ENCODE measurements at places on chromosomes 7 and 10.

DNA sequence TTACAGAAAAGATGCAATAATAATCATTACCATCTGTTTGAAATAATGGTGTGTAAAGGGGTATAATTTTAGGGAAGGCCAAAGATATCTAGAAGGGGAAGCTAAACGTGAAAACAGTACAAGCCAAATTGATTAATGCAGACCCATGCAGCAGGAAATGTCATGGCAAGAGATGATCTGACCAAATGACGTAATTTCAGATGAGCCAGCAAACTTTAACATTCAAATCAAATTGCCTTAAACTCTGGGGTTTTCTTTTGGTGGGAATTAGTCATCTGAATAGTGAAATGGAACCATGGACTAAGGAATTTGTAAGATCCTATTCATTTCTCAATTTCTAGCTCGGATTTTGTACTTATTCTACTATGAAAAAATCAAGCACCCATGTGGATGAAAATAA is 21.4 kb upstream of the SCIN start:
- no peak for DNase-seq

DNA sequence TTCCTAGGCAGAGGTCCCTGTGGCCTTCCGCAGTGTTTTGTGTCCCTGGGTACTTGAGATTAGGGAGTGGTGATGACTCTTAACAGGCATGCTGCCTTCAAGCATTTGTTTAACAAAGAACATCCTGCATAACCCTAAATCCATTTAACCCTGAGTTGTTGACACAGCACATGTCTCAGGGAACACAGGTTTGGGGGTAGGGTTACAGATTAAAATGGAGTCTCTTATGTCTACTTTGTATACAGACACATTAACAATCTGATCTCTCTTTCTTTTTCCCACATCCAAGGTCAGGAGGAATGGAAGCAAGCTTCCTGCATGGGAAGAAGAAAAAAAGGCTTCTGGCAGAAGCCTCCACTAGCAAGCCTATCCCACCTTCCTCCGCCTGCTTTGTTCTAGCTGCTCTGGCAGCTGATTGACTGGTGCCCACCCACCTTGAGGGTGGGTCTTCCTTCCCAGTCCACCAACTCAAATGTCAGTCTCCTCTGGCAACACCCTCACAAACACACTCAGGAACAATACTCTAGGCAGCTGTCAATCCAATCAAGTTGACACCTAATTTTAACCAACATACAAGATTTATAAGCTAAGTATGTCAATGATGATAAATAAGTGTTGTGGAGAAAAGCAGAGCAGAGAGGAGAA is 176.5 kb upstream of the CCZ1B start:
- DNase-seq = no peak

- no peak for DNase-seq
Observed at GRCh38 chr7:45457591-45457990, 116.6 kb upstream of the ADCY1 start.

GRCh38 chr7:78734626-78735025 is 718.8 kb downstream of the MAGI2 start:
- DNase-seq = no peak

GRCh38 chr7:82044497-82045080 is 274.7 kb upstream of the HGF start:
- DNase-seq = no peak

- no peak for DNase-seq
Observed at GRCh38 chr10:77970869-77971803, 44.6 kb upstream of the DLG5 start.

DNA sequence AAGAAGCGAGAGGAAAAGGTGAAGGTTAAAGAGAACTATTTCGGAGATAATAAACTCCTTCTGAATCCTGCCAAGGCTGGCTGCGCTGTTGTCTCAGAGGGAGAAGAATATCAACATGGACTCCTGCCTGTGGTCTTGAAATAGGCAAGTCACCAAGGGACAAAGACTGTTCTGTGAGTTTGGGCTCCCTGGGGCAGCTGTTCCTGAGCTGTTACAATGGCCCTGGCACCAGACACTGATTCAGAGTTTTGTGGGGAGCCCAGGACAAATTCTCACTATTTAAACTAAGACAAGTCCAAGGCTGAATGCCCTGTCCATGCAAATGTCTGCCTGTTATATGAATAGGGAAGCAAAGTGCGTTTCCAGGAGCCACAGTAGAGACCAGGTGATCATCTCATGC is 81.4 kb downstream of the PRPF18 start:
- no peak for DNase-seq

- DNase-seq = no peak
Observed at GRCh38 chr10:113055458-113055857, 105.4 kb downstream of the TCF7L2 start.

DNA sequence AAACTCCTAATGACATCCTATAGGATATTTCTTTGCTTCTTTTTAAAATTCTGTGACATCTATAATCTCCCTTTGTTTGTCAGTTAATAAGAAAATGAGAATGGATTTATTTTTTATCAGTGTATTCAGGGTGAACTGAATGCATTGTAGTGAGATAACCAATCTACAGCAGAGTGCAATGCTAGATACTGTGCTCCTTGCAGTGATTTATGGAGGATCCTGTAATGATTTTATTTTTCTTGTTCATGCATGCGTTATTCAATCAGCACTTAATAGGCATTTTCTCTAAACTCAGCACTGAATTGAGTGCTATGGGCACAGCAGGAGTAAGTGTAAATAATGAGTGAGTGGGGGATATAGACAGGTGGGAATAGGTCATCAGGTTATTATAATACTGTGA is 253.9 kb downstream of the CDK14 start:
- DNase-seq = no peak

DNA sequence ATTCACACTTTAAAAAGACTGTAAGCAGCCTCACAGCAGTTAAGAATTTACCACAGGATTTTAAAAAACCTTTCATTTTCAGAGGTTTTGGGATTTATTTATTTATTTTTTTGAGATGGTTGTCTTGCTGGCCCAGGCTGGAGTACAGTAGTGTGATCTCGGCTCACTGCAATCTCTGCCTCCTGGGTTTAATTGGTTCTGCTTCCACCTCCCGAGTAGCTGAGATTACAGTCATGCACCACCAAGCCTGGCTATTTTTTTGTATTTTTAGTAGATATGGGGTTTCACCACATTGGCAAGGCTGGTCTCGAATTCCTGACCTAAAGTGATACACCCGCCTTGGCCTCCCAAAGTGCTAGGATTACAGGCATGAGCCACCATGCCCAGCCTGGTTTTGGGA is 19.1 kb downstream of the MINDY4 start:
- no peak for DNase-seq

- DNase-seq = no peak
Observed at GRCh38 chr7:107441581-107442422, 28.1 kb upstream of the GPR22 start.

GRCh38 chr10:79285315-79286197 is 61.7 kb upstream of the PPIF start:
- DNase-seq = no peak

- DNase-seq = no peak
Observed at GRCh38 chr10:17665747-17666146, 21.8 kb downstream of the STAM start.

GRCh38 chr7:14836571-14837189 is 65.9 kb downstream of the DGKB start:
- no peak for DNase-seq

GRCh38 chr10:66990143-66990830 is 64.5 kb downstream of the LRRTM3 start:
- DNase-seq = no peak

- no peak for DNase-seq
Observed at GRCh38 chr7:94059746-94060145, 55.6 kb upstream of the BET1 start.

GRCh38 chr10:75233444-75234016 is 2.2 kb downstream of the COMTD1 start:
- DNase-seq = no peak

GRCh38 chr10:6574664-6575176 is 5.4 kb downstream of the PRKCQ start:
- no peak for DNase-seq

DNA sequence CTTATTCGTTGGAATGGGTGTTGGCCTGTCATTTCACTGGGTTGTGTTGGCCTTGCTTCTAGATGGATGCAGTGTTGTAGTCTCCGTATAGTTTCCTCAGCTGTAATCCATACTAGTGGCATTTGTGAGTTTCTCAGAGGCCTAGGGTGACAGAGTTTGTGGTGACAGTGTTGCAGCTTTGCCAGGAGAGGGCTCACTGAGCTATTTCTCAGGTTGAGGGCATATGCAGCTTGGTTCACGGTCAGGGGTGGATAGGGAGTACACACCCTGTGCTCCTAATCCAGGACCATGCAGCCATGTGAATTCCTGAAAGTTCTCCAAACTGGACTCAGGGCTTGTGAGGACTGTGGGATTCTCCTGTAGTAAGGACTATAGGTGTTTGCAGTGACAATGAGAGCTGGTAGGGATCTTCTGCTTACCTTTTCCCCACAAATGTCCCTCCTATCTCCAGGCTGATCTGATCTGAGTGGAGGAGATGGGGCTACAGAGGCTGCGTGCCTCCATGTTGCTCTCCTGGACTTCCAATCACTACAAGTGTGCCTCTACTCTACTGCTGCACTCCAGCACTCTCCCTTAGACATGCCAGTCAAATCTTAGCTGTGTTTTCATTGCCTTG is 229.0 kb downstream of the STK31 start:
- DNase-seq = no peak

GRCh38 chr7:76300166-76300731 is 2.2 kb upstream of the HSPB1 start:
- DNase-seq = no peak

DNA sequence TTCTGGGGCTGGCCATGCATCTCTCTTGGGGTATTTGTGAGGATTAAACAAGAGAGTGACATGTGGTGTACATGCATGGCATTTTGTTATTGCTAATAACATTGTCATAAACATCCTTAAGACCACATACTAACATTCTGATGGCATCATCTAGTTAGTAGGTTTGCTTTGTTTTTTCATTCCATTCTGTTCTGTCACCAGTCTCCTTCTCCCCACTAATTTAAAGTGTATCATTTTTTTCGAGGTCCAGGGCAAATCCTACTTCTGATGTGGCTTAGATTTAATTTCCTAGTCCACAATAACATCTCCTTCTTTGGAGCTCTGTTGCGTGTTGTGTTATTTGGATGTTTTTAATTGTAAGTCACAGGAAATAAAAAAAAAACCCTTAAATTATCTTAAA is 248.1 kb downstream of the LRMDA start:
- DNase-seq = no peak

DNA sequence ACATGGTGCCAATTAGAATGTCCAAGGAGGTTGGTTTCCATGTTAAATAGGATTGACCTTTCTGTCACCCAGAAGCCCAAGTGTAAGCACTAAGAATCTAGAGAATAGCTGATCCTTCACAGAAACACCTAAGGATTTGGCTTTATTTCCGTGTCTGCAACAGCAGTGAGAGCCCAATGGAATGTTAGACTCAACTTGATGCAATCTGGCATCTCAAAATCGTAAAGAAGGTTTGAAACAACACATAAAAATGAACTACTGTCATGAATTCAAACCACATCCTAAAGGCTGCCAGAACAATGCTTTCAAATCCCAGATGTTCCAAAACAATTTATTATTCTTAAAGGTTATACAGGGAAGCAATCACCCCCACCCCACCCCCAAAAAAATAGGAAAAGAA is 18.6 kb downstream of the PPP1R3C start:
- DNase-seq = no peak

- no peak for DNase-seq
Observed at GRCh38 chr7:95225301-95225700, 99.0 kb downstream of the PON1 start.

DNA sequence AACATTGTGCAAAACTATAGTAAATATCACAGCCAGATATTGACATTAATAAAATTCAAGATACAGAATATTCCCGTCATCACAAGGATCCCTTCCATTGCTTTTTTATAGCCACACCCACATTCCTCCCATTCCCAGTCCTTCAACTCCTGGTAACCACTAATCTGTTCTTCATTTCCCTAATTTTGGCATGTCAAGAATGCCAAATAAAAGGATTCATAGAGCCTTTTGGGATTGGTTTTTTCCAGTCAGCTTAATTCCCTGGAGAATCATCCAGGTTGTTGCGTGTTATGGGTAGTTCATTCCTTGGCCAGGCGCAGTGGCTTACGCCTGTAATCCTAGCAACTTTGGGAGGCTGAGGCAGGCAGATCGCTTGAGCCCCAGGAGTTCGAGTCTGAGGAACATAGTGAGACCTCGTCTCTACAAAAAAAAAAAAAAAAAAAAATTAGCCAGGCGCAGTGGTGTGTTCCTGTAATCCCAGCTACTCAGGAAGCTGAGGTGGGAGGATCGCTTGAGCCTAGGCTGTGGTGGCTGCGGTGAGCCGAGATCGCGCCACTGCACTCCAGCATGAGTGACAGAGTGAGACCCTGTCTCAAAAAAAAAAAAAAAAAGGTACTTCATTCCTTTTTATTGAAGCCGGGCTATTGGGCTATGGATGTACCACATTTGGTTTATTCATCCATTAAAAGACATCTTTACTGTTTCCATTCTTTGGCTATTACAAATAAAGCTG is 2.7 kb downstream of the OGDH start:
- no peak for DNase-seq

DNA sequence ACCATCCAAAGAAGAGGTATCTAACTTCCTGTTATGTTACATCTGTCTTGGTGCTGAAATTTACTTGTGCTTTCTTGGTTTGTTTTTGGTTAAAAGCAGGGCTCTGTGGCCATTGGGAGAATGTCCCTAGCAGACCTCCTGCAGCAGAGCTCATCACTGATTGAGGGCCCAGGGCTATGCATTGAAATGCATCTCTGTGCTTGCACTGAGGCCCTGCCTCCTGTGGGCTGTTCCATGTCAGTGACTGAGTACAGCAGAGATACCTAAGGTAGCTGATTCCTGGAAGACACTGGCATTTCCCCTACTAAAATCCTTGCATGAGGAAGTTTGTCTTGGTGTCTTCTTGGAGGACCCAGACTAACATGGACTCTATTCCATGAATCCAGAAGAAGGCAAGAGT is 213.9 kb downstream of the FRMD4A start:
- DNase-seq = no peak

DNA sequence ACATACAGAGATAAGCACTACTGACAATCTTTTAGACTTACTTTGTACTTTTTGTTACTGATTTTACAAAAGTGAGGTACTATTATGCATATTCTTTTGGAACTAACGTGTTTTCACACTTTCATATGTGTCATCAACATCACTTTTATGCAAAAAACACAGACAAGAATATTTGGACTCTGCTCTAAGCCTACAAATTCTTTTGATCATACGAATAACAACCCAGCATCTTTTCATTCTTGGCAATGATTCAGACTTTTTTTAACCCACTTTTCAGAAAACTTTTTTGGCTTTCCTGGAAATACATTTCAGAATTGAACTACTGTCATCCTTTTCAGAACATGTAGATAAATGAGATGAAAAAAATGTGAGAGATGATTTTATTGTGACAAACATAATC is 30.2 kb downstream of the USP6NL start:
- no peak for DNase-seq

- no peak for DNase-seq
Observed at GRCh38 chr7:7490003-7490402, 45.7 kb downstream of the COL28A1 start.

- no peak for DNase-seq
Observed at GRCh38 chr10:79023240-79024162, 45.3 kb upstream of the ZMIZ1 start.

Data from KG1 (cell line).